ENCODE measurements at places on chromosomes 7 and 10.

DNA sequence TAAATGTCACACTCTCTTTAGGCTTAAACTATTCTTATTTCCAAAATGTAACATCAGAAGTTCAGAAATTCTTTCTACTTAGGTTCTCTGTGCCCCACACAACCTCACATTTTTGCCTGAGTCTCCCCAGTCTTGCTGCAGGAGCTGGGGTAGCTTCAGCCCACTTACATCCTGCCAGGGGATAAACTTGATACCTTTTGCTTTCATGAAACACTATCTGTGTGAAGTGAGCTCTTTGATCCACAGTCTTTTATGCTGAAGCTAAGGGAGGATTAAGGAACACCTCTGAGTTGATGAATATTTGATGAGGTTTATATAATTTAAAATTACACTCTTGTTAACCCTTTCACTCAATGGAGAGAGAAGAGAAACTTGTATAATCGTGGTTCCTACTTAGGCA is 341.0 kb downstream of the AUTS2 start:
- DNase-seq, result no peak

GRCh38 chr7:143416565-143417149 is 8.0 kb upstream of the EPHA1 start:
- DNase-seq, result no peak

DNA sequence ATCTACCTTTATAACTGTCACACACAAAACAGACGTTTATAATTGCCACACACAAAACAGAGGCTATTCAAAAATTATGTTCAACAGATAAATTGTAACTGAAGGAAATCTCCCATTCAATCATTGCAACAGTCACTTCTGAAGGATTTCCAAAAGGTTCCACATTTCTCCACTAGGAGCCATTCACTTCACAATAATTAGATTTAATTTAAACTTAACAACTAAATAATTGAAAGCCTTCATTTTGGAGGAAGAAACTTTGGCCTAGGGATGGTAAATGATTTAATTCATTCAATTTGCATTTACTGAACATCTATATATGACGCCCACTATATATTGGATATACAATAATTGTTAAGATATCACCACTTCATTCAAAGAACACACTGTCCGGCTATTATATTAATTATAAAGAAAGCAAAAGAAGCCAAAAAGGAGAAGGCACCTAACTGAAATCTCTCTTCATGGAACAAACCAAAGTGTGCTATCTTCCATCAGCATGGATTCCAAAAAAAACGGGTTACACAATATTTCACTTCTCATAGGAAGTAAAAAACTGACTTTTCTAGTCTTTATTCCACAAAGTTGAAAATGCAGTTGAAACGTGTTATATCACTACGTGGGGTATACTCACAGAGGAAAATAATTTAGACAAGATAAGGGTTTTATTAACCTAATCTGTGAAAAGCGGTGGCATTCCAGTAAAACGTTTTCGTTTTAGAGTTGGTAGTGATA is 1.7 kb downstream of the ATAD1 start:
- no peak for DNase-seq

- DNase-seq, result no peak
Observed at GRCh38 chr7:105872491-105872890, 3.9 kb downstream of the ATXN7L1 start.

DNA sequence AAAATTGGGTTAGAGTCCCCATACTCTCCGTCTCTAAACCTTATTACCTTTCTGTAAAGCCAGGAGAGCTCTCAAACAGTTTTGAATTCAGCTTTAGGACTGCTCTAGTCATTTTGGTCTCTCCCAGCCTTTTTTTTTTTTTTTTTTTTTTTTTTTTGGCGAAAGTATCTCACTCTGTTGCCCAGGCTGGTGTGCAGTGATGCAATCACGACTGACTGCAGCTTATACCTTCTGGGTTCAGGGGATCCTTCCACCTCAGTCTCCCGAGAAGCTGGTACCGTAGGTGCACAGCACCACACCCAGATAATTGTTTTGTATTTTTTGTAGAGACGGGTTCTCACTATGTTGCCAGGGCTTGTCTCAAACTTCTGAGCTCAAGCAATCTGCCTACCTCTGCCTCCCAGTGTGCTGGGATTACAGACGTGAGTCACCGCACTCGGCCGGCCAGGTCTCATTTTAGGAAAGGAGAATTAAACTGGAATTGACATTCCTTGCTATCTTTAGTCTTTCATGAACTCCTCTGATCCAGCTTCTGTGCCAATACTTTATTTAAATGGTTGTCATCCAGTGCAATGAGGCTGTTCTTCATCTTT is 31.4 kb upstream of the RSU1 start:
- no peak for DNase-seq

DNA sequence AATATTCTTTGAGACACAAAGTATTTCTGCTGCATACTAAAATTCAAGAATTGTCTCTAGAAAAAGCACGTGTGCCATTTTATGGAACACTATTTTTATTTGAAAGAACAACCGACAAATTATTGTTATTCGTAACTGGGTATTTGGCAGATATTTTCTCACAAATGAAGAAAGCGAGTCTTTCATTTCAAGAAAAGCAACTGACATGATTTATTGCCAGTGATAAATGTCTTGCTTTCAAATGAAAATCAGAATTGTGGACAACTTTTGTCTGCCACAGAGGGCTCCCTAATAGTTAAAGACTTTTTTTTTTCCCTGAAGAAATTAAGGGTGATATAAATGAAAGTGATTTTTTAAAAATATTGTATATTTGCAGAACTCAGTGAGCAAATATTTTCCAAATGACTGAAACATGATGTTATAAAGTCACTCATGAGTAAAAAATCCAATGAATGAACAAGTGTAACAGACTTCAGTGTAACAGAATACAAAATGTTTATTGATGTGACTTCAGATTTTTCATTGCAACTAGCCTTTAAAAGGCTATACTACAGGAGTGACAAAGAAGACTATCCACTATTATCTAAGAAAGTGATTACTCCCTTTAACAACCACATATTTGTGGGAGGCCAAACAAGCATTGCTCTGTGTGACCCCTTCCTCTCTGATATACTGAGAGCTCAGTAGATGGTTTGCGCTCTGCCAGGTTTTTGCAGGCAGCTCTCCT is 49.0 kb upstream of the SEMA3E start:
- DNase-seq, result no peak

DNA sequence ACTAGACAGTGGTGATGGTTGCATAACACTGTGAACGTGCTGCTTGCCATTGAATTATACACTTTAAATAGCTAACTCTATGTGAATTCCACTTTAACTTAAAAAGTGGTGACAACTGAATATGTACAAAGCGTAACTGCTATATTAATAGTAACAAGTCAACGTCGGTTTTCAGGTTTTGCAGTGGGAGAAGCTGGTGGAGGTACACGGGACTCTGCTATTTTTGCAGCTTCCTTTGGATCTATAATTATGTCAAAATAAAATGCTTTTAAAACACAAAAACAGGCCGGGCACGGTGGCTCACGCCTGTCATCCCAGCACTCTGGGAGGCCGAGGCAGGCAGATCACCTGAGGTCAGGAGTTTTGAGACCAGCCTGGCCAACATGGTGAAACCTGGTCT is 21.0 kb downstream of the AP5Z1 start:
- no peak for DNase-seq

DNA sequence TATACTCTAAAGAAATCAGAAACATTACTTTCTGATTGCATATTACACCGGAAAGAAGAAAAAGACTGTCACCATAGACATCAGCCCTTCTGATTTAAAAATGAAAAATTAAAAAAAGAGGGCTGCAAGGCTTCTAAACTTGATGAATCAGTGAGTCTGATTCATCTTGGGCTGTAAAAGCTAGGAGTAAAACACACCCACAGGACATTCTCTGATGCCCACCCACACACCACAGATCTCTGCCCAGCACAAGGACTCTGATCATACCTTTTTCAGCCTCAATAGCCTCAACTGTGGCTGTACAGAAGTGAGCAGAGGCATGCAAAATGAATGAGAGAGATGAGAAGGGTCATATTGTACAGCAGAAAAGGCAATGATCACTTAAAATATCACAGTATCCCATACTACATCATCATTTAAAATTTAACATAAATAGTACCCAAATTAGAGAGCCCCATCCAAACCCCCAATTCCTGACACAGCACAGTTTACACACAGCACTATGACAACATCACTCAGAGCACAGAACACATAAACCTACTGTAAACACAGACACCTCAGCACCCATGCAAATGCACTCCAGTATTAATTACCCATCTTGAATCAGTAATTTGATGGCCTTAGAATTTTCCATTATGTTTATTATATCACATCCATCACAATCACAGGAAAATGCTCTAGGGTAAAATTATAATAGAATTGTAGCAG is 6.4 kb upstream of the MSS51 start:
- DNase-seq, result no peak

DNA sequence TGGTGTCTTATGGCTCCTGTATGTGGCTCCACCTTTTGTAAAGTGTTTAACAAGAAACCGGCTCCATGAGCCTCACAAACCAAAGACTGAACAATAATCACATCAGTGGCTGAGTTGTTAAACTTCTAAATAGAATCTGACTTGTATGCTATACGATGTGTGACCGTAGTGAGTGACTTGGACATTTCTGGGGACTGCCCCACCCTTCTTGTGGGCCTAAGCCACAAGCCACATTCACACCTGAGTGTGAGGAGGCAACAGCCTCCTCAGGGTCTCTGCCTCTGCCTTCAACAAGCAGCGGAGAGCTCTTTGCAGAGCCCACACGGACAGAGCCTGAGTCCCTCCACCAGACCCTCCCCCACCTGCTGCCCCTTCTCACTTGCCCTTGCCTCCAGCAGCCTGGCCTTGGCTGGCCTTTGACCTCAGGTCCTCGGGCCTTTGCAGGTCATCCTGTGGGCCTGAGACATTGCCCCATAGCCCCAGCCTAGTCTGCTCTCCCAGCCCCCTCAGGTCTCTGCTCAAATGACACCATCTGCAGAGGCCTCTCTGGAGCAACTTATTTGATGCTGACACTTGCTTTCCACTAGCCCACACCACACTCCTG is 156.8 kb upstream of the TNS3 start:
- no peak for DNase-seq

- no peak for DNase-seq
Observed at GRCh38 chr7:135508883-135509588, 866 bp downstream of the CNOT4 start.

GRCh38 chr7:64485623-64486022 is 77.2 kb downstream of the ZNF680 start:
- no peak for DNase-seq

- no peak for DNase-seq
Observed at GRCh38 chr10:88508796-88509195, 74.3 kb downstream of the RNLS start.

DNA sequence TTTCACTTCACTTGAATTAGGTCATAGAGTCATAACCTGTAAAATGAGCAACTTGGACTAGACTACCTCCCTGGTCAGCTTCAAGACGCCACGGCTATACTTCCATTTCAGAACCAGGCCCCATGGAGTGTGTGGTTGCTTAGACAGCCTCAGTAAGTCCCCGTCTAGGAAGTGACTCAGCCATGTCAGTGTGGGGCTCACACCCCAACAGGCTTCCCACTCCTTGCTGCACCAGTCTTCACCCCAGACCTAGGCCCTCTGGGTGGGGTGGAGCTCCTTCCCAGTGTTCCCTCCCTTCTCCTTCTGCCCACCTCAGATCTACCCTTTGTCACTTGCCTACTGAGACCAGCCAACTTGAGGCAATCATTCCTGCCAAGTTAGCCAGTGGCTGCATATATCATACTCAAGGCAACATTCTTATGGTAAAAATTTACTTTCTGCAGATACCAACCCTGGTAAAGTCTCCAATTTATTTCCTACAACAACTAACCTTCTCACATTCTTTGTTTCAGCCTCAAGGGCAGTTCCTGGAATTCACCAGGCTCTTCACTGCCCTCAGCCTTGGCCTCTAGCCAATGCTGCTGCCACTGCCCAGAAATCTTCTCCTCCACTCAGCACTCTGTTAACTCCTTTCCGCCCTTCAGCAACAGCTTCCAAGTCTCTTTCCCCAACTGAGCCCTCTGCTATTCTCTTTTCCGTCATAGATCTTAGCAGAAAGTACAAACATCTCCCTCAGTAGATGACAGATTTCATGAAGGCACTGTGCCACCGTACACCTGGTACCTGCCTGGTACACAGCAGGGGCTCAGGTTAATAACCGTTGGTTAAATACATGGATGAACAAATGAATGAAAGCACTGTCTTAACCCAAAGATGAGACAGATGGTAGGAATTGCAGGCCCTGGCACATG is 31.3 kb upstream of the ZNRF2 start:
- no peak for DNase-seq

GRCh38 chr10:97718178-97718577 is 4.6 kb downstream of the MARVELD1 start:
- DNase-seq, result no peak

- DNase-seq, result no peak
Observed at GRCh38 chr7:105202616-105203015, 186.1 kb downstream of the SRPK2 start.

GRCh38 chr7:26306790-26307189 is 15.1 kb downstream of the SNX10 start:
- no peak for DNase-seq

DNA sequence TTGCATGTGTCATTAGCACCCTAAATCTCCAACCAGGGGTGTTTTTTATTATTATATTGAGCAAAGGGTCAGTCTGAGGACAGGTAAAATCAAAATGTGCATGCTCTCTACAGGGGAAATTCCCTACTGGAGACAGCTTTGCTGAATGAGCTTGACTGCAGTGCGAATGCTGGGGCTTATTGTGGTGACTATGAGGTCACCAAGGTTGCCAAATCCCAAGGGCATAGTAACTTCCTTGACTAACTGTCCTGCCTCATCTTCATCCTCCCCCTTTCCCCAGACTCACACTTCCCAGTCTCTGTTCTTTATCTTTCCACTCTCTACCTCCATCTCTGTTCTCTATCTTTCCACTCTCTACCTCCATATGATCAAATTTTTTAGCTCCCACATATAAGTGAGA is 22.9 kb upstream of the AOC1 start:
- DNase-seq, result no peak

DNA sequence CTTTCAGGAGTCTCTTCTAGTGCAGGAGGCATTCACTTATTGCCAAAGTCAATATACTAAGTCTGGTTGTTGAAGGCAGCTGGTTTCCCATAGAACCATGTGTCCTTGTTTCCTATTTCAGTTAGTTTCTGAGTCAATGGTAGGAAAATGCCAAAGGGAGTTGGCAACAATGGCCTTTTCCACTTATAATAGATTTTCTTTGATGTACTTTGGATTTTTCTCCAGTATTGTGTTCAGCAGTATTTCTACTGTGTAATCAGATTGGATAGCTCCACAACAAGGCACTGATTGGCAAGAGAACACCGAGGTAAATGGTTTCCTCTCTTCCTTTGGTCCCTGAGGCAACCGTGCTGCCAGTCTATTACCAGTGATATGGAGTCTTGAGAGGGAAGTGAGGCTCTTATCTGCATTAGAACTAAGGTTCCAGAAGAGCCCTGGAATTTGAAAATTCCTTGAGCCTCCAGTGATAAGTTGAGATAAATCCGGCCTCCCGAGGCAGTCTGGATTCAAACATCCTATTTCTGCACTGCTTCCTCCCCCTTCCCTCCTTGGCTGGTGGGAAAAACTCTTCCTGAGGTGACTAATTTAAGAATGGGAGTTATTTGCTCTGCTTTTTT is 7.9 kb upstream of the SEPTIN7 start:
- no peak for DNase-seq

- no peak for DNase-seq
Observed at GRCh38 chr7:73431041-73431835, 2.3 kb upstream of the FZD9 start.
